ENCODE measurements at places on chromosomes 3 and 15. TPM values are rescaled to one million over a fixed set of nuclear protein-coding genes. Genes with fewer than 3 reads are reported as not detected.

Gene PAK2
- polyA plus RNA-seq: 67.0 TPM

Gene MNS1
- 25.2 TPM for polyA plus RNA-seq

Gene PAQR9
- polyA plus RNA-seq: 0.62 TPM

Gene IMPG2
- 0.52 TPM for polyA plus RNA-seq

Gene CGNL1
- 61.0 TPM for polyA plus RNA-seq
